Hypothalamus (tissue), 51 donors: ENCODE measurements at places on chromosomes 2 and 18.

DNA sequence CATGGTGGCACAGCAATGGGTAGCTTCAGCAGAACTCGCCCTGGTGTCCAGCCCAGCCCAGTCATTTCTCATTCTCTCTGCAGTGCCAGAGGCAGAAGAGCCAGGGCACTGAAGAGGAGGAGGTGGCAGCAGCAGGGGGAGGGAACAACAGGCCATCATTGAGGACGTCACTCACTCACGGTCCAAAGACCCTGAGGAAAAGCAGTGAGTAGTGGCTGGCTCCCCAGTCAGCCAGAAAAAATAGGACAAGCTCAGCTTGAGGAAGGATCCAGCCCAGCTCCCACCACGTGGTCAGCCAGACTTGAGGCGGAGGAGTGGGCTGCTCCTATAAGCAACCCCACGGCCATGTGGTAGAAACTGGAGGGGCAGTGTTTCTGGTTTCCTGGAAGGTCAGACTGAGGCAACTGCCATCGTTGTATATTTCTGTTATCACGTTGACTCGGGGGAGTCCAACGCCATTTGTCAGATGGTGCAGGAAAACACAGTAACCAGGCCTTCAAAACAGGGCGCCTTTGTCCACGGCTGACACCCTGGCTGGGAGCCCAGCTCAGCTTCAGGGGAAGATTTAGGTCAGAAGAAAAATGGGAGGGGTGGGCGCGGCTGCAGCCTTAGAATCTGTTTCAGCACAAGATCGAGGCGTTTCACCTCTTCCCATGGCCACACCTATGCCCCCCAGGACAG lies 19.0 kb upstream of the TMEM247 start:
- DNase-seq, result peak; percentile 89

DNA sequence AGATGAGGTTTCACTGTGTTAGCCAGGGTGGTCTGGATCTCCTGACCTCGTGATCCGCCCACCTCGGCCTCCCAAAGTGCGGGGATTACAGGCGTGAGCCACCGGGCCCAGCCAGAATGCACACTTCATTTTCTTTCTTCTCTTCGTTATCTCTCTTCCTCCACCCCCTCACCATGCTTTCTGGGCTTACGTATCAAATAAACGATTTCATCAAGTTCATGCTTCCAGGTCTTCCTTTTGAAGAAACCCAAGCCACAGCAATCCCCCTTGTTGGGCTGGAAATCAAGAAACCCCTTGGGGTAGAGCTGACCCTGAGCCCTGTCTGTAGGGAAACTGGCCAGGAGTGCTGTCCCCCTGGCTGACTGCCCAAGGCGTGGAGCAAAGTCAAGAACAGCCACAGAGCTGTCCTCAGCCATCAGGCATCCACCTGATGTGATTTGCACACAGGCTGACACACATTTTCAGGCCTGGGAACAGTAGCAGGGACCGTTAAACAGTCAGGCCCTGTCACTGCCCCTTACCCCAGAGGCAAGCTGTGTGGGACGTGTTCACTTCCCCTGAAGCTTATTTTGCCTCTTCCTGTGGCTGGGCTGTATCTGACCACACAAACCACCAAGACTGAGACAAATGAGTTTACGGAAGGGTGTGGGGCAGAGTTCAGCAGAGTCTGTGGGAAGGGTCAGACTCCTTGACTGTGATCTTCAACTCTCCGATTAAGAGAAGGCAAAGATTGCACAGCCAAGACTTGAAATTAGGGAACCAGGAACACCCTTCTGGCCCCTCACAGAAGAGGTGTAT lies 15.1 kb upstream of the NMUR1 start:
- peak; percentile 20 for DNase-seq

DNA sequence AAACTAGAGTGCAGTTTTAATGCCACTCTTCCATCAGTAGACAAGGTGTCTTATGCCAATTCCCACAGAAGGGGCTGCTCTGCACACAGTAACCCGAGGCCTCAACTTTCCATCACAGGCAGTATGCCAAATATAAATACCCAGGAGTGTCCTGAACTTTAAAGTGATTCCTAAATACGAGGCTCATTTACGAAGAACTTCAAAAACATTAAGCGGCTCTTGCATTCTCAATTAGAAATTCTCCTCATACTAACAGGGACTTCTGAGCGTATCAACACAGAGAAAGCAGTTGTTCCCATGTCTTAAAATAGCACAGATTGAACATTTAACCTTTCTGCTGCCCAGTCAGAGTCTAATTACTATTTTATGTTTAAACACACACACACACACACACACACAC lies 638.6 kb downstream of the ERBB4 start:
- no peak for DNase-seq

DNA sequence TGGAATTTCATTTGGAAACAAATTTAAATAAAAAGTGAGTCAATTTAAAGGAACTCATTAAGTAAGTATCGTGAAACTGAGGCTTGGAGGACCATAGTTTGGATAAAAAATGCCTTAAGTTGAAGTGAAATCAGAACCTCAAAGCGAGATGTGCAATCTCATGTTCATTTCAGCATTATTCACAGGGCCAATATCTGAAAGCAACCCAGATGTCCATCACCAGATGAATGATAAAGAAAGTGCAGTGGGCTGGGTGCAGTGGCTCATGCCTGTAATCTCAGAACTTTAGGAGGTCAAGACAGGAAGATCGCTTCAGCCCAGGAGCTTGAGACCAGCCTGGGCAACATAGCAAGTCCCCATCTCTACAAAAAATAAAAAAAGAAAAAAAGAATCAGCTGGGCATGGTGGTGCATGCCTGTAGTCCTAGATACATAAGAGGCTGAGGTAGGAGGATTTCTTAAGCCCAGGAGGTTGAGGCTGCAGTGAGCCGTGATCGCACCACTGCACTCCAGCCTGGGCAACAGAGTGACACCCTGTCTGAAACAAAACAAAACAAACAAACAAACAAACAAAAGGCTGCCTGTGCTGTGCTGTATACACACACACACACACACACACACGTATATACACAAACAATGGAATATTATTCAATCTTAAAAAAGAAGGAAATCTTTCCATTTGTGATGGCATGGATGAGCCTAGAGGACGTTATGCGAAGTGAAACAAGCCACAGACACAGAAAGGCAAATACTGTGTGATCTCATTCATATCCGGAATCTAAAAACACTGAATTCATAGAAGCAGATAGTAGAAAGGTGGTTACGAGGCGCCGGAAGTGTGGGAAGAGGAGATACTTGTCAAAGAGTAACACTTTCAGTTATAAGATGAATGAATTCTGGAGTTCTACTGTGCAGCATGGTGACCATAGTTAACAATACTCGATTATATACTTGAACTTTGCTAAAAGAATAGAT lies 14.5 kb downstream of the SH3RF3 start:
- no peak for DNase-seq

GRCh38 chr2:72871060-72871459 lies 16.1 kb upstream of the SPR start:
- DNase-seq, result no peak

DNA sequence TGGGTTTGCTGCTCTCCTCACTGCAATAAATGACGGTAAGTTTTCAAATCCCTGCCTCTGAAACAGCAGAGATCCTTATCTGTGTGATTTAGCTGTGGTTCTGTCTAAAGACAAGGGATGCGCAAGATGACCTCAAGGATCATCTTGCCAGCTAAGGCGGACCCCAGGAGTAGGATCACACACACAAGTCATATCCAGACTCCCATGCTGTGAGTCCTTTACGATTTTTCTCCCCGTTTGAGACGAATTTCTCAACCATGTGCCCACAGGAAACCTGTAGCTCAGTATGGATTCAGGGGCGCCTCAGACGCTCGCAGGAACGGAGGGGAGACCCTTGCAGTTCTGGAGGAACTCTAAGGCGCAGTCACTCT lies 11.1 kb upstream of the DCTN1 start:
- DNase-seq, result no peak

GRCh38 chr18:77077401-77077800 lies 55.2 kb downstream of the MBP start:
- no peak for DNase-seq

DNA sequence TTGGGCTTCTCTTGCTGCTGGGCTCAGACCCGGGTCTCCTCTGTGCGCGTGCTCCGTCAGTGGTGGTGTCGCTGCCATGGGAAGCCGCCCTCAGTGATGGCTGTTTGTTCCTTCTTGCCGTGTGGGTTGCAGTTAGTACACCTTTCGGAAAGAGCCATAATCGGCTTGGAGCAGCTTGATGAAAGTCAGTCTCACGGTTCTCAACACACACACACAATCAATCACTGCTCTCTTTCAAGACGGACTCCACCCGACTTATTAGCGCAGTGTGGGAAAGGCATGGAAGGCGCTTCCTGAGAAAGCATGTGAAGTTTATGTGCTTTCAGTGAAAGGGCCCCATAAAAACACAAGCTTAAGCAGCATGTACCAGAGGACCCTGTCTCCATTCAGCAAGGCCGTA lies 64.1 kb downstream of the SOX11 start:
- DNase-seq, result no peak

DNA sequence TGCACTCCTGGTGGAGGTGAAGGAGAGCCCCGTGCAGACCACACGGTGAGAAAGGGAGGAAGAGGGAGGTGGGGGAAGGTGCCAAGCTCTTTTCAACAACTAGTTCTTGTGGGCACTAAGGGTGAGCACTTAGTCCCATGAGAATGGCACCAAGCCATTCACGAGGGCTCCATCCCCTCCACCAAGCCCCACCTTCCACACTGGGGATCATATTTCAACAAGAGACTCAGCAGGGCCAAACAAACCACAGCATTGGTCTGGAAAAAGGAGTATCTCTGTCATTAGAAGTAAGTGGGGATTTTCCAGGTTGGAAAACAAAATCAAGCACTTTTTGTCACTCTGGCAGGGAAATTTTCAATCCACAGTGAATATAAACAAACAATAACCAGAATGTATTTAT lies 38.4 kb downstream of the ZAP70 start:
- DNase-seq, result no peak

GRCh38 chr18:5309888-5310470 lies 14.5 kb upstream of the ZBTB14 start:
- DNase-seq, result no peak

DNA sequence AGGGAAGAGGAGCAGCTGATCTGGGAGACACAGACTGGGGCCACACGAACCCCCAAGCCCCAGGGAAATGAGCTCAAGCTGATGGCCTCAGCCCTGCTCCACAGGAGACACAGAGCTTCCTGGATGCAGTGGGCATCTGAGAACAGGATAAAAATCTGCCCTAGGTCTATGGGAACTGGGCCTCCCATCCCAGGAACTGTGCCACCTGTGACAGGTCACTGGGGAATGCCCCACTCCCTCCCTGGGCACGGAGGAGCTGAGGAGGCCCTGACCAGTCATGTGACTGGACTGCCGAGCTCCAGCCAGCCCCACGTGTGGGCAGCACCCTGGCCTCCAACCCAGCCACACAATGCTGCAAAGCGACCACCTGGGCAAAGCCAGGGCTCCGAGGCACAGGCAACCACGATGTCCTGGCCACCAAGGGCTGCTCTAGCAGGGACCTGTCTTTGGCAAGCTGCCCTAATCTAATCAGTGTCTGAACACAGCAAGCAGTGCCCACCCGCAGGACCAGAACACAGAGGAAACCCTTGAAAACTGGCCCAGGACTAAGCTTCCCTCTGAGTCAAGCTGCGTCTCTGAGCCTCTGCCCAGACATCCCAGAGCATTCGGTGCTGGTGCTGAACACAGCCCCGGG lies 57.8 kb upstream of the ID2 start:
- DNase-seq, result no peak

DNA sequence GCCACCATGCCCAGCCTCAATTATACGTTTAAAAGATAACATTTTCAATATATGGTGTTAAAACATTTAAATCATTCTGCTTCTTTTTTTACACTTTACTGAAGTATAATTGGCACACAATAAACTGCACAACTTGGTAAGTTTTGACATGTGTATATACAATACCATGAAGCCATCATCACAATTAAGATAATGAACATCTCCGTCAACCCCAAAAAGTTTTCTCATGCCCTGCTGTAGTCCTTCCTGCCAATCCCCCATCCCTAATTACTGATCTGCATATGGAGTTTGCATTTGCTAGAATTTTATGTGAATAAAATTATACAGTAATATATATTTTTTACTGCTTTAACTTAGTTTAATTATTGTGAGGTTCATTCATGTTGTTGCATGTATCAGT lies 85.2 kb upstream of the RTN4 start:
- DNase-seq, result no peak

DNA sequence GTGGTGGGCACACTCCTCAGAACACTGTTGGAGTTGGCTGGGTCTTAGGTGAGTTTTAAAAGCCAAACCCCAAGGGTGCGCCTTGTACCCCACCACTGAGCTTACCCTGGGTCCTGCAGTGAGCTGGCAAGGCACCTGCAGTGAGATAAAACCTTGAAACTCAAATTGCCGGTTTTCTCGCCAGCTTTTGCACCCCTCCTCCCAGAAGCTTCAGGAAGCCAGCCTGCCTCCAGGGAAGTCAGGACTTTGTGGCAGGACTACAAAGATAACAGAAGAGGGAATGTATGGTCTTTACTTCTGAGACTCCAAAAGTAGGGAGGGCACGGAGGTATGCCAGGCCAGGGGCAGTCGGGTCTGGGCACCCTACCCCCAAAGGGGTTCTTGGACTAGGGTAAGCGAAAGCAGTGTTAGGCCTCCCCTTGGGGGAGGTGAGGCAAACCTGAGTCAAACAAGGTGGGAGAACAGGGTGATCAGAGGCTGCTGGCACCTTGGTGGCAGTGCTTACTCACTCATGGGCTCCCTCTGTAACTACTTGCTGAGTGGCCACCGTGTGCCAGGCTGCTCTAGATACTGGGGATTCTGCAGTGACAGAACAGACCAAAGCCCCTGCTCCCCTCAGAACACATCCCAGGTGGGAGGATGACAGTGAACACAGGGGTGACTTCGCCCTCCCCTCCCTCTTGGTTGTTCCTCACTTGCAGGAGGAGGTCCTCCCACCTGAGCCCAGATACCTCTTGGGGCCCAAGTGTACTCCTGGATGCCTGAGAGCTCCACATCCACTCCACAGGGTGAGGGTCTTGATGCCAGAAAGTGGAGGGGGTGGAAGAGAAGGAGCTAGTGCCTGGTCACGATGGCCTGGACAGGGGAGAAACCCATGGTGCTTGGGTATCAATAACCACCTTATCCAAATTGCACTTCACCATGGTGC lies 69.3 kb upstream of the RGPD5 start:
- DNase-seq, result no peak

GRCh38 chr2:235949567-235950472 lies 218.4 kb downstream of the GBX2 start:
- no peak for DNase-seq

DNA sequence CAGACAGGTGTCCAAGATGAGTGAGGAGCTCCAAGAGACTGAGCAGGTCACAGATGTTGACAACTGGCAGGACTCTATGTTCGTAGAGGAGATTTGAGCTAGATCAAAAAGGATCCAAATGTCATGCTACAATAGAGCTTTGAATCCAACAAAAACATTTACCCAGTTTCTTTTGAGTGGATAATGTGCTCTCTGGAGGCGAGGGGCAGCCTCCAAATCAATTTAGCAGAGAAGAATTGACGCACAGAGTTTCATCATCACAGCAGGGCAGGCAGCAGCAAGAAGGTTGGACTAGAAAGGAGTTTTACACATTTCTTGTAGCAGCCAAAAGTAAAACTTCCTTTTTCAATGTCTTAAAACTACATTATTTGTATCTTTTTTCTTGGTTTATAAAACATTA lies 653.0 kb downstream of the RNF144A start:
- no peak for DNase-seq

GRCh38 chr2:23901966-23902846 lies 24.7 kb downstream of the ATAD2B start:
- no peak for DNase-seq
